Activated naive CD8-positive, alpha-beta T cell treated with anti-CD3 and anti-CD28 coated beads, Interleukin-2, amount 10 ng/mL, durations not matched to agents 7 days and 5 days (primary cell): ENCODE measurements at places on chromosomes 12 and 14.

- no peak for DNase-seq
Measured at GRCh38 chr12:116492703-116493324, 66.4 kb upstream of the MAP1LC3B2 start.

DNA sequence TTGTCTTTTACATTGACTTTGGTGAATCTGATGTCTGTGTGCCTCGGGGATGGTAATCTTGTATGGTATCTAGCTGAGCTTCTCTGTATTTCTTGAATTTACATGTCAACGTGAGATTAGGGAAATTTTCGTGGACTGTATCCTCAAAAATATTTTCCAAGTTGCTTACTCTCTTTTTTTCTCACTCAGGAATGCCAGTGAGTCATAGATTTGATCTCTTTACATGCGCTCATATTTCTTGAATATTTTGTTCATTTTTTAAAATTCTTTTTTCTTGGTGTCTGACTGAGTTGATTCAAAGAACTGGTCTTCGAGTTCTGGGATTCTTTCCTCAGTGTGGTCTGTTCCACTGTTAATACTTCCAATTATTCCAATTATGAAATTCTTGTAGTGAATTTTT is 207.7 kb downstream of the RAD51B start:
- no peak for DNase-seq

- no peak for DNase-seq
Measured at GRCh38 chr12:60257063-60257462, 661.2 kb downstream of the SLC16A7 start.

DNA sequence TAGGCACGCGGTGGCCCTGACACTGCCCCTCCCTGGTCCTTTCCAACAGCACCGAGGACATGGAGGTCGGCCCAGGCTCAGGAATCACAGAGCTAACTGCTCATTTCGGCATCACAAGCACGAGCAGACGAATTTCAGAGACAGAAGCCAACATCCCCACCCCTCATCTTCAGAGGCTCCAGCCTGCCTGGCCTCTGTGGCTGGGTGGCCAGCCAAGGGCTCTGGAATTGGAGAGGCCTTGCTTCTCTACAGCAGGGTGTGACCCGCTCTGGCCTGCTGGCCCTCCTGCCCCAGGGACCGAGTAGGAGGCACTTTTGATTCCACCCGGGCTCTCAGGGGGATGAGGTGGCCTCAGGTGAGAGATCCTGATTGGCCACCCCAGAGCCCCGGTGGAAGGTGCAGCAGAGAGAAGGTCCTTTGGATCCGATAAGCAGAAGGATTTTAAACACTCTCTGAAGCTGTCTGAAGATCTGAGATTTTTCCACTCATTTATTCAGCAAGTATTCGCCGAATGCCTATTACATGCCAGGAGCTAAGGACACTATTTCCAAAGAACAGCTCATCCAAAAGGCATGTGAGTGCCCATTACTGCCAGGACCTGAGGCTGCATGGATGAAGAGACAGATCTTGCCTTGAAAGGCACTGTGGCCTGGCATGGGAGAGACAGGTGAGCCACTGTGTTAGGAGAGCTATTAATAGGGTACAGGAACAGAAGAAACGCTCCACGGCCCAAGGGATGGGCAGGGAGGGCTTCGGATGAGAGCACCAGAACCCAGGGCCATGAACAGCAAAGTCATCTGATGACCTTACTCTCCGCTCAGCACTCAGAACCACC is 10.2 kb downstream of the BAG5 start:
- no peak for DNase-seq

GRCh38 chr14:96821501-96821900 is 24.3 kb downstream of the VRK1 start:
- no peak for DNase-seq

DNA sequence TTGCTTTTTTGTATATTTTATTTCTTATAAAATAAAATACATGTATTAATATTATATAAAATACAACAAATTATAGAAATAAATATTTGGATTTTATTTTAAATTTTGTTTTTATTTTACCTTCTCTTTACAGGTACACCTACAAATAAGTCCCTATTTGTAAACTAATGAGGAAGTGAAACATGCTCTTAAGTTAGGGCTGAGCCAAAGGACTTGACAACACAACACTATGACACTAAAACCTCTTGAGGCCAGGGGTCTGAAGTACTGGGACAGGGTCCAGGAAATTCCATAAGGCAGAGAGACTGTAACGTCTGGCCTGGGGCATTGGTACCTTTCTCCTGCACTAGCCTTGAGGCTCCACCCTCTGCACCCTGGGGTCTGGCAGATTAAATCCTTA is 293.2 kb downstream of the FOXN3 start:
- DNase-seq = no peak

GRCh38 chr12:26443309-26443708 is 247.9 kb downstream of the SSPN start:
- DNase-seq = no peak

DNA sequence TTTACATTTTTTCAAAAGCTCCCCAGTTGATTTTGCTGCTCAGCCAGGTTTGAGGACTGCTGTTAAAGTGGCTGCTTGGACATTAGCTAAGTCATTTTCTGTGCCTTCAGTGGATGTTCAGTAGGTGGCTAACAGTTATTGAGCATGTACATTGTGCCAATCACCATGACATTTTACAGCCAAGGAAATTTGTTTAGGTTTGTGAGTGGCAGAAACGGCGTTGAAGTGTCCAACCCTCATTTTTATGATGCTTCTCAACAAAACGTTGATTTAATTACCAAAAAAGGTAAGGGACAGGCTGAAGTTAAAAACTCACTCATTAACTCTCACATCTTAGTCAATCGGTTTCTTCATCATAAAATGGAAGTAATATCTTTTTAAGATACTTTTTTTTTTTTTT is 37.0 kb upstream of the LRIG3 start:
- DNase-seq = no peak

- no peak for DNase-seq
Measured at GRCh38 chr12:57874166-57875108, 27.9 kb upstream of the CTDSP2 start.

- DNase-seq = no peak
Measured at GRCh38 chr14:88750945-88751344, 41.8 kb downstream of the EML5 start.

- no peak for DNase-seq
Measured at GRCh38 chr12:63964301-63964700, 119.8 kb downstream of the SRGAP1 start.

- DNase-seq = no peak
Measured at GRCh38 chr14:86035882-86036281, 505.9 kb downstream of the FLRT2 start.

- DNase-seq = no peak
Measured at GRCh38 chr14:51701951-51702350, 50.2 kb downstream of the FRMD6 start.

DNA sequence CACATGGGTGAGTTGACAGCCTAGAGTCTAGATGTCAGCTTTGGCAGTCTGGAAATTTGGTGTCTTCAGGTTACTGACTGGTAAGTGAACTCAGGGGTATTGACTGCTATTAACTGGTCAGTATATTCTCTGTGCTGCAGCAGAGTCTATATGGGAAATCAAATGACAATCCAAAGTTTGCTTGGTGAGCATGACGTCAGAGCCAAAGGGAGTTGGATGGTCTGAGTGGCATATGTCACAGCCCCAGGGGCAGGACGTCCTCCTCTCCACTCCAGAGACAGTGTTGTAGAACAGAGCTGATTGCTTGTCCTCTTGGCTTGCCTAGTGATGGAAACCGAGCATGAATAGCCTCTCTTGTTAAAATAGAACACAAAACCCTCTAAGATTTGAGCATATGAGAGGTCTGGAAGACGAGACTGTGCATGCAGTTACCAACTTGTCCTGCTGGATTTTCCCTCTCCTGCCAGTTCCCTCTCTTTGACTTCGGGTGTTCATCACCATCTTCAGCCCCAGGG is 3.3 kb upstream of the TBC1D30 start:
- DNase-seq = no peak

DNA sequence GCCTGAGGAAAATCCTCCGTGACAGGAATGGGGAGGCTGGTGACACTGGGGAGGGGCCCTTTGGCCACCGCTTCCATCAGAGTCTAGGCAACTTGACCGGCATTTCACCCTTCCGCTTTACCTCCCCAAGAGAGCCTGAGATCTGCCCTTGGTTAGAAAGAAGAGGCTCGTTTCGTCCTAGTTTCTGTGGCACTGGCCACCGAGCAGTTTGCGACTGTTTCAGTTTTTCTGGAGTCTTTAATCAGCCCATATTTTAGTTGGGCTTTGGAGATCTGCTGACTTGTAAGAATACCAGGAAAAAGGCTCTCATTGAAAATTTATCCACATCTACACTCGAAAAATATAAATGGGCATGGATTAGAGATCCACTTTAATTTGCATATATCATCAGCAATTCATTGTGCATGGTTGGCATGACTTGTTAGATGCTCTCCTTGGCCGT is 414 bp upstream of the ANKS1B start:
- no peak for DNase-seq

- no peak for DNase-seq
Measured at GRCh38 chr12:2291182-2291832, 238.5 kb downstream of the CACNA1C start.

DNA sequence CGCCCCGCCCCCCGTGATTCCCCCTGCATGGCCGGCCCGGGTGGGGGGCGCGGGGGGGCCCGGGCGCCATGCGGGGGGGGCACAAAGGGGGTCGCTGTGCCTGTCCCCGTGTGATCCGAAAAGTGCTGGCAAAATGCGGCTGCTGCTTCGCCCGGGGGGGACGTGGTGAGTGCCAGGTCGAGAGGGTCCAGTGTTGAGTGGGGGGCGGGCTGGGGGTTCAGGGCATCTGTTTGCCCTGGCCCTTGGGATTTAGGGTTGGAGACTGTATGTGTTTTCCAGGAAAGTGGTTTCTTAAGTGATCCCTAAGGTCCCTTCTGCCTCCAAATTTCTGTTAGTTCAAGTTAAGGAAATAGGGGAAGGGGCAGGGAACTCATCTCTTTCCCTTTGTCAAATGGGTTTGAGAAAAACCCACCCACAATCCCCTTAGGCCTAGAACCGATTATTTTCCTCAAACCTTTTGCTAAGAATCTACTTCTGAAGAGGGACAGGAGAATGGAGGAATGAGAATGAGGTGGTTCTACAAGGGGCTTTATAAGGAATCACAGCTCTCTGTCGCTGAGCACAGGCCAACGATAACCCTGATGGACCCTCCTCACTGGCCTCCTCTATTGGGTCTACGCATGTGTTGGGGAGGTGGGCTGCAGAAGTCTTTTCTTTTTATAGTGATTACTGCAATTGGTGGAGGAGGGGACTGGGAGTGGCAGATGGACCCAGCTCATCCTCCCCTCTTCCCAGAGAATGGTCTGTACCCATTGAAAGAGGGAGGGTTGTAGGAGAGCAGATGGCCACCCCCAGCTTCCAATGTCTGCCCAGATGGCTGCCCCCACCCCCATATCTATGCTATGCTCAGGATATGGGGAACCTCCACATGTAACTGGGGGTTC is 834 bp downstream of the ARHGEF25 start:
- no peak for DNase-seq

GRCh38 chr14:21194597-21194996 is 38.7 kb upstream of the OR5AU1 start:
- no peak for DNase-seq

DNA sequence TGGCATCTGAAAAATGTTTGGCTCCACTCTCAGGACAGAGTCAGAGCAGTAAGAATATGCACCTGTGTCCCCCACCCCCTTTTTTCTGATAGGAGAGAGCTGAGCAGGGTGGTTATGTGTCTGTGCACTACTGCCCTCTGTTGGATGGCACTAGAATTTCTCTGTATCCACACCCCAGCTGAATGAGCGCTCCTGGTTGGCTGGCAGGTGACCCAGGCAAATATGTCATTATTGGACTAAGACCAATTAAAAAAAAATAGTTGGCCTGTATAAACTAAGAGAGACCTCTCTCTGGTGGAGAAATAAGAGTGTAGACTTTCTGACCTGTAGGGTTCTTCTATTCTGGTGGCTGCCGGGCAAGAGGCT is 107.0 kb downstream of the PTCSC3 start:
- no peak for DNase-seq

DNA sequence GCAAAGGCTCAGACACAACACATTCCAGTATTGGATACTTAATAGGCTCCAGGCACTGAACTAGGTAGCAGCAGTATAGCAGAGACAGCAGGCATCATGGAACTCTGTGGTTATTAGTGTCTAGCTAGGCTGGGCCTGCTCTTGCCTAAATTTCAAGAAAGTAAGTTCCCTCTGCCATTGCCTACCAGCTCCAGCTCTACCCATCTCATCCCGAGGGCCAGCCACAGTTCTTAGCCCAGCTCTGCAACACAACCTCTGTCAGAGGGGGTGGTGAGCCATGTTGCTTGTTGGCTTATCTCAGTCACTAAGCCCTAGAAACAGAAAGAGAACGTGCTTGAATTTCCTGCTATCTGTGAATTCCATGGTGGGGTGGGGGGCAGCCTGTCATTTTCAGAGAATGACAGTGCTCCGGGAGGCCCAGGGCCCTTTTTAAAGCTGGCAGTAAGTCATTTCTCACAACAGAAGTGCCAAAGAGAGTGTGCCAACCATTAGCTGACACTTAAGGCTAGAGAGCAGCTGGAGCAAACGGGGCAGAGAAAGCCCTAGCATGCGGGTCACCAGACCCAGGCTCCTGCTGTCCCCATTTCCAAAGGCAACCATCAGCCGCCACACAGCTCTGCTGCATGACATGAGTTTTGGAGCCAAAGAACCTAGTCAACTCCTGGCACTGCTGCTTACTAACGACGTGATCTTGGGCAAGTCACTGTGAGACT is 105.9 kb downstream of the PRMT8 start:
- no peak for DNase-seq
